ENCODE measurements at places on chromosomes 12 and 14. TPM values are rescaled to one million over a fixed set of nuclear protein-coding genes. Genes with fewer than 3 reads are reported as not detected.
A peak's percentile ranks its signal among the peaks of the same experiment; 100 is the strongest.

Gene MANSC1
- 1.1 TPM for total RNA-seq

Gene CCDC38
- total RNA-seq, result not detected

Gene EFS
- total RNA-seq, result not detected

Gene SRRM4
- not detected for total RNA-seq

Gene SLC2A14
- total RNA-seq, result not detected

Gene SPTB
- total RNA-seq, result 2.0 TPM

Gene SIX6
- not detected for total RNA-seq

Gene SLC17A8
- total RNA-seq, result not detected

Gene CCDC197
- not detected for total RNA-seq

Gene GLI1
- 4.1 TPM for total RNA-seq

Gene SOAT2
- total RNA-seq, result 0.17 TPM

Gene CMA1
- not detected for total RNA-seq

Gene RD3L
- not detected for total RNA-seq

Gene SYCP3
- total RNA-seq, result not detected

Gene A2M
- total RNA-seq, result not detected

DNA sequence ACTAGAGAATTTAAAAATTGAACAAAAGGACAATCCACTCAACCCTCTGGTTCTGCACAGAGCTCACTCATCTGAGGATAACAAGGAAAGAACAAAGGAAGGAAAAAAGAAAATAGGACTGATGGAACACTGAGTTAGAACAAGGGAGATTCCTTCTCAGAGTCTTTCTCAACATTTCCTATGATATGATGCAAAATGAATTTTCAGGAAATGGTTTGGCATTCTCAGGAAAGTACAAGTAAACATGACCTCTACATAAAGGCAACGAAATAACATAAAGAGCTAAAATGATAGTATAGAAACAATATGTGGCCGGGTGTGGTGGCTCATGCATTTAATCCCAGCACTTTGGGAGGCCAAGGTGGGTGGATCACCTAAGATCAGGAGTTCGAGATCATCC, 135.8 kb downstream of the ITPR2 start:
- no peak for DNase-seq

DNA sequence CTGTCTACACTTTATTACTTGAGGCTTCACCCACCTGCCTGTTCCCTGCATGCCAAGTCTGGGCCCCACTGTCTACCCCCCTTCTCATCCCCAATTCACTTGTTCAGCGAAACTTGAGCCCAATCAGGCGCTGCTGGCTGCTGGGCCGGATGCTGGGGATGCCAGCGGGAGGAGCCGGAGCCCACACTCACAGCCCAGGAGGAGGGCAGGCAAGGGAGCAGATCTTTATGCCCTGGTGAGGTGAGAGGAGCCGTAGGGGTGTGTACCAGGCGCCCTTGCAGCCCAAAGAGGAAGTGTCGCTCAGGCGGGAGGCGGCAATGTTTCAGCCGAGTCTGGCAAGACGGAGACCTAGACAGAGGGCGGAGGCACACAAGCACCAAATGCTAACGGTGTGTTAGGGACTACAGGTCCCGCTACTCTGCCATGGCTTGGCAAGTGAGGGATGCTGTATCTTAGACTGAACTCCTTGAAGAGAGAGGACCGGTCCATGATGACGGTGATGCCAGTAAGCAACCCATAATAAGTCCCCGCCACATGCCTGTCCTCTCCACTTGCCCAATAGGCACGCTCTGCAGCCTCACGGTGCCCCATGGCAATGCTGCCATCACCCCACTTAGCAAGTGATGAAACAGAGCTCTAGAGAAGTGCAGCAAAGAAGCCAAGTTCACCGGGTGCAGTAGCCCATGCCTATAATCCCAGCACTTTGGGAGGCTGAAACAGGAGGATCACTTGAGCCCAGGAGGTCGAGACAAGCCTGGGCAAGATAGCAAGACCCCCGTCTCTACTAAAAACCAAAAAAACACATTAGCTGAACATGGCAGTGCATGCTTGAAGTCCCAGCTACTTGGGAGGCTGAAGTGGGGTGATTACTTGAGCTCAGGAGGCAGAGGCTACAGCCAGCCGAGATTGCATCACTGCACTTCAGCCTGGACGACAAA, 41.6 kb downstream of the LRRC74A start:
- DNase-seq, result no peak

- no peak for DNase-seq
Measured at GRCh38 chr12:77160931-77161330, 95.6 kb upstream of the E2F7 start.

DNA sequence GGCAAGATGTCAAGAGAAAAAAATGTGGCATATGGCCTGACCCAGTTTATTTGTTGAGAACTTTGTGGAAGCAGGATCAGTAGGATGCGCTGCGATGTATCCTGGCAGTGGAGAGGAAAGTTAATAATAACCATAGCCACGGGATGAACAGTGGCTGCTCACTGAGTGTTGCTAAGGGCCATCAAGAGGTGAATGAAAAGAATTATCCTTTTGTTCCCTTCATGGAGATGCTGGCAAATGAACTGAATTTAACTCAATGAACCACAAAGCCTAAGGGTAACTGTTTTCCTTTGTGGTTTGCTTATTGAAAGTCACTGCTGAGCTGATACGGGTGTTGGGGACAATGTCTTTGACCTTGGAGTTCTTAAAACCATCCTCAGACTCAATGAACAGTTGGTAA, 476.5 kb downstream of the APAF1 start:
- no peak for DNase-seq

DNA sequence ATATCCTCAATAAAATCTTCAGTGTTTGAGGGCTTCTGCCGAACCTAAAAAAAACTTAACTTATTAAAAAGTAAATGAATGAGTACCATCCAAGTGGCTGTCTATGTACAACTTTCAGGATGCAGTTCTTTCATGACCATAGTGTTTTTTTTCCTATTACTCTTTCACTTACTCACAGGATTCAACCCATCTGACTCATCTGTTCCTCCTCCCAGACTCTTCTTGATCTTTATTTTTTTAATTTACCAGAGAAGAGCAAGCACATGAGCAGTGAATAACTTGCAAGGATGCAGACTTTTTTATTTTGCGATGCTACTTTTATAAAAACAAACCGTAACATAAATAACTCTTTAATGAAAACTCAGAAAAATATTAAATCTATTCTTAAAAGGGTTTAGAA, 24.5 kb downstream of the RECQL start:
- DNase-seq, result peak; percentile 53

DNA sequence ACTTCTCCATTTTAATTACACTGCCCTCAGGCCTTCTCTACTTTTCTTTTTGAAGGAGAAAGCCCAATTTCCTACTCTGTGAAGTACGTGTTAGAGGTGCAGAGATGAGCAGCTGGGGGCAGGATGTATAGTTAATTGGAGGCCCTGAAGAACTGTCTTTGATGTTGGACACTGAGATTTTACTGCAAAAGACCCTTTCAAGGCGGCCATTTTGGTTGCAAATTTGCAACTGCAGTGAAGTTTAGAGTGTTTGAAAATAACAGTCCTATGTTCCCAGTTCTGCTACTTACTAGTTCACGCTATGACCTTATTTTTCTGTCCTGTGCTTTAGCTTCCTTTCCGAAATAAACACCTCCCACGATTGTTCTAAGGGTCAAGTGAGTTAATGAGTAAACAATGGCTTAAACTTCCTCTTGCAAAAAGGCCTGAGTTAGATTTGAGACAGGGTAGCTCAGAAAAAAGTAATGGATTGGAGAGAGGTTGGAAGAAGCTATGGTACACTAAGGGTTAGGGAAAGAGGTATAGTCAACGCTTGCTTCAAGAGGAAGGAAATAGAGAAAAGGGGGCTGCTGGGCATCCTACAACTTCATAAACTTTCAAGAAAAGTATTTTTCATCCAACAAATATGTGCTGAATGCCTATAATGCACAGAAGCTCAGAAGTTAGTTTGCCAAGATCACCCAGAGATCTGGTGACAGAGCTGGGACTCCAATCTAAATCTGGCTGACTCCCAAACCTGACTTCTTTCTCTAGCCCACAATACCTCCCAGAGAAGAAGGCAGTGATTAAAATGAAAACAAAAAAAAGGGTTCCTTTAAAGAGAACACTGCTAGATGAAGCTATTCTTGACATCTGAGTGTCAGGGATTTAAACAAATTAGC, 26.4 kb upstream of the DICER1 start:
- DNase-seq, result no peak

- no peak for DNase-seq
Measured at GRCh38 chr12:48004053-48004941, at the start of gene COL2A1. COL2A1 (minus strand) TSS chr12:48004476; CDS start chr12:48004321, 155 bp downstream.

DNA sequence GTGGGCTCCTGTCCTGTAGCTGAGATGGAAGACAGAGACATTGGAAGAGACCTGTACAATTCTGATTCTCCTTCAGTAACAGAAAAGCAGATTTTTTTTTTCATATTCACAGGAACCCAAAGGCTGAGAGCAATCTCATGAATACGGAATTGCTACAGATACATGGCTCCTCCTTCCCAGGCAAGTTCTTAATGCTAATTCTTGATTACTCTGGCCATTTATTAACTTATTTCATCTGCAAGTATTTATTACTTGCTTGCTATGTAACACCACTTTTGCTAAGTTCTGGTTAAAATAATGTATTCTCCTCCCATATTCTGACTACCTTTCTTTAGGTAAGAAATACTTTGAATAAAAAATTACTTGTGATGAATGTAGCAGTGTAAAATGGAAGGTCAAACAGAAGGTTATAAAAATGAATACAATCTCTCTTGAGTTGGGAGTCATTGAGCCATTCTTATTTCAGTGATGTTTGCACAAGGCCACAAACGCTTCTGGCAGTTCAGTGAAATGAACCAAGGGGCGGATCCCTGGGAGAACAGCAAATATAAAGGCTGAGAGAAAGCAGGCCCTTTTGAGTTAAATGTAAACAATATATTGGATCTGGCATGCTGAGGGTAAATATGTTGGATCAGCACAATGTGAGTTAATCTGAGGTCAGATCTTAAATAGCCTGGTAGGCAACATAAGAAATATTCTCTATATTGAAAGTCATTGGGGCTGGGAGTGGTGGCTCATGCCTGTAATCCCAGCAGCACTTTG, 37.6 kb downstream of the MUCL1 start:
- DNase-seq, result no peak

GRCh38 chr12:26691234-26691970, 141.6 kb downstream of the ITPR2 start:
- DNase-seq, result peak; percentile 87

DNA sequence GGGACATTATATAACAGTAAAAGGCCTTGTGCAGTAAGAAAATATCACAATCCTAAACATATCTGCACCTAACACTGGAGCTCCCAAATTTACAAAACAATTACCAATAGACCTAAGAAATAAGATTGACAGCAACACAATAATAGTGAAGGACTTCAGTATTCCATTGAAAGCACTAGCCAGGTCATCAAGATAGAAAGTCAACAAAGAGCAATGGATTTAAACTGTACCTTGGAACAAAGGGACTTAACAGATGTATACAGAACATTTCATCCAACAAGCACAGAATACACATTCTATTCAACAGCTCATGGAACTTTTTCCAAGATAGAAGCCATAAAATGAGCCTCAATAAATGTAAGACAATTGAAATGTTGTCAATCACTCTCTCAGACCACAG, 209.5 kb upstream of the ARHGAP5 start:
- no peak for DNase-seq

- no peak for DNase-seq
Measured at GRCh38 chr12:87883806-87884205, 145.4 kb downstream of the C12orf50 start.

DNA sequence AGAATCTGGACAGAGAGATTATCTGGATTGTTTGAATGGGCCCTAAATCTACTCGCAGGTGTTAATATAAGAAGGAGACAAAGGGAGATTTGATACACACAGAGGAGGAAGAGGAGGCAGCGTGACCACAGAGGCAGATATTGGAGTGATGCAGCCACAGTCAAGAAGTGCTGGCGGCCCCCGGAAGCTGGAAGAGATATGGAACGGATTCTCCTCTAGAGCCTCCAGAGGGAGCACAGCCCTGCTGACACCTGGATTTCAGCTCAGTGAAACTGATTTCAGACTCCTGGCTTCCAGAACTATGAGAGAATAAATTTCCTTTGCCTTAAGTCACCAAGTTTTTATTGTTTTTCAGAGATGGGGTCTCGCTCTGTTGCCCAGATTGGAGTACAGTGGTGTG, 9.2 kb upstream of the TC2N start:
- no peak for DNase-seq

DNA sequence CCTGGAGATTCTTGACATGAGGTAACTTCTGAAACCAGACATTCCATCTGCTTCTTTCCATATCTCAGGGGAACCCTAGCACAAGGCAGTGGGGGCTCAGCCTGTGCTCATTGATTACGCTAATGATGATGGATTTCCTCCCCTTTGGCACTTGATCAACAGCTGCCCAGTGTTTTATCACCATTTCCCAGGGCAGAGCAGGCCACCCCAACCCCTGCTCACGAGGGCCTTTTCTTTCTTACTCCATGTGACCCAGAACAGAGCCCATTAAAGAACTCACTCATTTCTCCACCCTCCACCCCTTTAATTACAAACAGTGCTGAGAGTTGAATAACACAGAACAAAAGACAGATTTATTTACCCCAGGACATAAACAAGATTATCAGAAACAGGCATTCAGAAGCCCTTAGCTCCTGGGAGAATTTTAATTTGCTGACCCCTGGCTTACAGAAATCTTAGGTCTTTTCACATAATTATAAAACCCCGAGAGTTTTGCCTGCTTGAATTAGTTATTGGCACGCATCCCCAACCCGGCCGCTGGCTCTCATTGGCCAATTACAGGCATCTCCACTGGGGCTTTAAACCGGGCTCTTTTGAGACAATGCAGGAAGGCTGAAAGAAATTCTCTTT, 32.0 kb upstream of the CCDC60 start:
- DNase-seq, result no peak

- DNase-seq, result no peak
Measured at GRCh38 chr12:57110104-57111030, 795 bp downstream of the STAT6 start.

- DNase-seq, result no peak
Measured at GRCh38 chr14:61585598-61586543, 109.4 kb upstream of the HIF1A start.

GRCh38 chr14:67928375-67928774, 108.8 kb downstream of the RAD51B start:
- DNase-seq, result no peak

- no peak for DNase-seq
Measured at GRCh38 chr12:4910502-4911315, 1.0 kb downstream of the KCNA1 start.

- no peak for DNase-seq
Measured at GRCh38 chr12:101769865-101770264, 30.6 kb upstream of the SYCP3 start.

GRCh38 chr12:94714378-94715114, 64.2 kb upstream of the TMCC3 start:
- DNase-seq, result peak; percentile 41

DNA sequence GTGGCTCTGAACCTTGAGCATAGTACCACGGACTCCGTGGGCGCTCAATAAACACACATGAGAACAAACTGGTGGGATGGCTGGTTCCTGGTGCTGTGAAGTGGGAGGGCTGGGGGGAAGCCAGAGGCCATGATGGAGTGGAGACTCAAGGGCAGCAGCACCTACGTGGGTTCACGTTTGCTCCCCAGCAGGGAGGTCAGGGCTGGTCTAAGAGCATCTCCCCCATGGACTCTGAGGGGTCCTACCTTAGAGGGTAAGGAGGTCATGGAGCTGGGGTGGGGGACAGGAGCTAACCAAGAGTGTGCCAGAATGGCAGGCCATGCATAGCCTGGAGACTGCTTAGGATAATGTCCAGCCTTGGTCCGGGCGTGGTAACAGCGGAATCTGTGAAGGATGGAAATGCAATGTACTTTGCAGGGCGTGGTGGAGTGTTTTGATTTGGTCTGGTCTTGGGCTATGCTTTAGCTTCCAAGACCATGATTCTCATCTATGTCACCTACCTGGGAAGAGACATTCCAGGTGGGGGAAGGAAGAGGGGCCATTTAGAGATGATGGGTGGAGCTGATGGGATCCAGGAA, 103.0 kb downstream of the PRMT8 start:
- DNase-seq, result no peak

- no peak for DNase-seq
Measured at GRCh38 chr12:5227708-5228373, 184.2 kb downstream of the KCNA5 start.
